ENCODE measurements at places on chromosomes 16 and 17. TPM values are rescaled to one million over a fixed set of nuclear protein-coding genes. Genes with fewer than 3 reads are reported as not detected.

DNA sequence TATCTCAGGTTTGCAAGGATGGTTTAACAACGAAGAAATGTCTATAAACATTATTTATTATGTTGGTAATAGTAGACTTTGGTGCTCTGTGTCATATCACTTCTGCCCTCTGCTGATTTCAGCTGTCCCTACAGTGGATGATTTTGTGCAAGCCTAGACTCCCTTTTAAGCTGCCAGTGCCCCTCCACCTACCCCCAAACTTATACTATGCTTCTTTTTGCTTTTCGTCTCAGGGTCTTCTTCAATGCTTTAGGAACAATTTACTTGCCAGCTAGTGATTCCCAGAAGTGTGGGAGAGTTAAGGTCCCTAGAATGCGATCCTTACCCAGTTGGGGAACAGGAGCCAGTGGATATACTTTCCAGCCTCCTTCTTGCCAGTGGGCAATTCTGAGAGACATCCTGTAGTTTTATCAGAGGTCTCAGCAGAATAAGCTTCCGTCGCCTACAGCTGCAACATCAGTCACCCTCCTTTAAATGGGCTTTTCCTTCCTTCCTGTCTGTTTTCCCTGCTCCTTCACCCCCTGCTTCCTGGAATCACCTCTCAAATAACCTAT is 4.1 kb downstream of the ICAM2 start:
- DNase-seq: no peak

DNA sequence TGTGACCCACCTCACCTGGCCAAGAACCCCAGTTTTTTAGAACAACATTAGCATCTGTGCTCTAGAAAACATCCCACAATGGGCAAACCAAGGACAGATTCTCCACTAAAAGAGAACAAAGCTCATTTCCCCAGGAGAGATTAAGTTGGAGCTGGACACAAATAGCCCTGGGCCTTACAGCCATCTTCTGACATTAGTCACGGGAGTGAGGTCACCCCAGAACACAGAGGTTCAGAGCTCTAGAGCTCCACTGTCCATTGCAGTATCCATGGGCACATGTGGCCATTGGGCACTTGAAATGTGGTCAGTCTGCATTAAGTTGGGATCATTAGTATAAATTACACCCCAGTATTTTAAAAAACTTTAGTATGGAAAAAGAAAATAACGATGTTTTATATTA is 47.6 kb upstream of the RBBP6 start:
- no peak for DNase-seq

- no peak for DNase-seq
Observed at GRCh38 chr17:75922173-75922961, 17.7 kb upstream of the MRPL38 start.

The NPIPB13 gene
- 0.54 TPM for total RNA-seq

DNA sequence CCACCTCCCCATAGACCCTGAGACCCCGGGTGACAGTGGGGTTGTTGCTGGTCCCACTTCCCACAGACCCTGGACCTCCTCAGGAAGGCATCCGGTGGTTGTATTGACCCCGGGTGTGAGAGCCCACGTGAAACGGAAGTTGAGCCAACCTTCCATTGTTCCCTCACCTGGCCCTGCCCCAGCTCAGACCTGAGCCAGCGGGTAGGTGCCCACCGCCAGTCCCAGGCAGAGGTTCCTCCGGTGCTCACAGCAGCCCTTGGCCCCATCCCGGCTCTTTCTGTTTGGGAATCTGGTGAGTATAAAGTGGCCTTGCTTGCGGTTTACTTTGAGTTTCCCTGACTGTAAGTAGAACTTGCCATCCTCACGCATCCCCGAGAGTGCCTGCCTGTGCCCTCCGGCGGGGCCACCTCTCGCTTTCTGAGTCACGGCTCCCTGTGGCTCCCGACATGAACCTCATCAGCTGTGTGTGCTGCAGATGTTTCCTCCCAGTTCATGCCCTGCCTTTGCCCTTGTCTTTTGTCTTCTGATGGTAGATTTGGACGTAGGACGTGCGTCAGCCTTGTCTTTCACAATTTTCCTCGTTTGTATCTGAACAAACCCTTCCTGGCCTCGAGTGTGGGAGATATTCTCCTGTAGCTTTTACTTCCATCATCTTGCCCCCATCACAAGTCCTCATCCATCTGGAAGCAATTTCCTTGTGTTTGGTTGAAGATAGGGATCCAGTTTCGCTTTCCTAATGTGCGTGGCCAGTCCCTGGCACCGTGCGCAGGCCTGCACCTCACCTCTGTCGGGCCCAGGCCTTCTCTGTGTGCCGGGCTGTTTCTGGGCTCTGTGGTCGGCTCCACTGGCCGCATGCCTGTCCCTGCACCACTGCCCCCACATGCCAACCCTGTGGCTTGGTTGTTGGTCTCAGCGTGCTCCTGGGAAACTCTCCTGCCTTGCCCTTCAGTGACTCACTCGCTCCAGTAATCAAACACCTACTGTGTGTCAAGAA is 76.0 kb downstream of the METRNL start:
- DNase-seq: peak; percentile 44

All from IMR-90 (cell line).